Pericardium fibroblast (primary cell): ENCODE measurements at places on chromosomes 6 and 20. TPM values are rescaled to one million over a fixed set of nuclear protein-coding genes. Genes with fewer than 3 reads are reported as not detected.

The KIF6 gene
- total RNA-seq = under 0.01 TPM in 1 of 2 replicates, not detected in the other

The ZNF391 gene
- total RNA-seq = 1.1 and 10.0 TPM in 2 replicates

The WFDC2 gene
- total RNA-seq = not detected in 2 replicates

The SLC22A2 gene
- total RNA-seq = not detected in 2 replicates

The GJA1 gene
- total RNA-seq = 110 and 134 TPM in 2 replicates

The RBL1 gene
- total RNA-seq = 1.4 and 5.4 TPM in 2 replicates

The HDAC2 gene
- 30.3 and 46.8 TPM in 2 replicates for total RNA-seq

The RNF182 gene
- 0.70 and 5.3 TPM in 2 replicates for total RNA-seq

The CCDC167 gene
- 33.0 and 49.8 TPM in 2 replicates for total RNA-seq

The LY6G6F gene
- total RNA-seq = not detected in 2 replicates

The VSX1 gene
- not detected in 2 replicates for total RNA-seq

The CUL7 gene
- total RNA-seq = 22.2 and 27.6 TPM in 2 replicates

The CD109 gene
- 16.6 and 35.7 TPM in 2 replicates for total RNA-seq

The CALHM5 gene
- 1.4 and 4.2 TPM in 2 replicates for total RNA-seq

The GSTA3 gene
- total RNA-seq = not detected in 2 replicates
